Stimulated activated CD8-positive, alpha-beta memory T cell treated with anti-CD3 and anti-CD28 coated beads, Interleukin-4, amount 100 ng/mL, for 48 hours (primary cell): ENCODE measurements at places on chromosomes 5 and 9.

DNA sequence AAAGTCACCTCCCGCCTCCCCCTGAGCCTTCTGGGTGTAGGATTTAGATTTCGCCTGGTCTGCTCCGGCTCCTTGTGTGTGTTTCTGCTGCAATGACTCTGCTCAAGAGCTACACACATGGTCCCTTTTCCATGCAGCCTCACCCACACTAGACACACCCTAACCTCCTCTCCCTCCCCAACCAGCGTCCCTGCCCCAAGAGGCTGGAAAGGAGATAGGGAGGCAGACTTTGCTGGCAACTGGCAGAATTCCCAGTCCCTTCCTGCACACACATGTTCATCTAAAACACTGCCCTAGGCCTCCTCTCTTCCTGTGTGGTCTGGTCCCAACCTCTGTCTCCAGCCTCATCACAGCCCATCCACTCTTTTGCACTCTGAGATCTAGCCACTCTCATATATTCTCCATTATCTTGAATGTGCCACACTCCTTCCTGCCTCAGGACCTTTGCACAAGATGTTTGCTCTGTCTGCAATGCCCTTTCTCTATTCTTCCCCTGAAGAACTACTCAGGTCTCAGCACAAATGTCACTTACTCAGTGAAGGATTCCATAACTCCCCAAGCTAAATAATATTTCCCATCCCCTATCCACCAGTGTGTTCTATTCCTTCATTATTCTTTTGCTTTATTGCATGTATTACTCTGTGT is 253.8 kb downstream of the CDK5RAP2 start:
- no peak for DNase-seq

DNA sequence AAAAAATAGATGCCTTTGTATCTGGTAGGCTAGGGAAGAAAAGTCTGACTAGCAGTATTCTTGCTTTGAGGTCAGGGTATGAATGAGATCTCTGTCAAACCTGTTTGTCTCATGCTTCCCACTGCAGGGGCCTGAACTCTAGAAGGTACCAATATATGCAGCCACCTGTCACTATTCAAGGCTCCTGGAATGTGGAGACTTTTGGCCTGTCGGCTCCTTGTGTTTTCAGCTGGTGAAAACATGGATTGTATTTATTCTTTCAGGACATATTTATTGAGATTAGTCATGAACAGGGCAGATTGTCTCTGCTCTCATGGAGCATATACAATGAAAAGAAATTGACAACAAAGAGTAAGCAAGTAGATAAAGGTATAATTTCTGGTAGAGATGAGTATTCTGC is 255.8 kb downstream of the ARHGAP26 start:
- no peak for DNase-seq

DNA sequence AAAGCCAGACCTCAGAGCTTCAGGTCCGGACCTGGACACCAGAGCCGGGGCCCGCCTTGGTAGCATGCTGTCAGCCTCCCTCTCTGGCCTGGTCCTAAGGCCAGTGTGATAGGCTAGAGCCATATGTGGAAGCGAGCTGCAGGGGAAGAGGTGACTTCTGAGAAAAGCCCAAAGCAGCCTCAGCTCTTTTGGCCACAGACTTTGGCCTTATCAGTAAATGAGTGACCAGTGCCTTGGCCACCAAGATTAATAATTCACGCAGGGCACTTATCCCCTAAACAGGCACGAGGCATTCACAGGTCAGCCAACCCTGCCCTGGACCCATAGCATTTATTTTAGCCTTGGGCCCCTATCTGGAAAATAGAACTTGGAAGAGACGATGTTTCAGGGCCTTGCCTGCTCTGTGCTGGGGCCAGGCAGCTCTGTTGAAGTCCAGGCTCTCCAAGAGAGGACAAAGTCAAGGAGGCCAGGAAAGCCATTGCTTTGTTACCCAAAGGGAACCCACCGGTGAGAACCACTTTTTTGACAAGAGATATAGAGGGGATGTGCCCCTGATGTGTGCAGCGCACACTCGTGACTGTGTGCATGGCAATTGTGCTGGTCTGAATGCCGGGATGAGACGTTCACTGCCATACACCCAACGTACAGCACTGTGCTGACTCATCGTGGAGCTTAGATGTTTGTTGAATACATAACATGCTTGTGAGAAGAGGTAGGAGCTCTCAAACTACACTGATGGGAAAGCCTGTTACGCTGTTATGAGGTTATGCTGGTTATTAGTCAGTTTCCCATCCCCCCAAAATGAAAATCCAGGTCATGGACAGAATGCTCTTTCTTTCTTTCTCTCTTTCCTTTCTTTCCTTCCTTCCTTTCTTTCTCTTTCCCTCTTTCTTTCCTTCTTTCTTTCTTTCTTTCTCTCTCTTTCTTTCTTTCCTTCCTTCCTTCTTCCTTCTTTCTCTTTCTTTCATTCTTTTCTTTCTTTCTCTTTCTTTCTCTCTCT is 5.0 kb upstream of the SLC34A1 start:
- DNase-seq: no peak

DNA sequence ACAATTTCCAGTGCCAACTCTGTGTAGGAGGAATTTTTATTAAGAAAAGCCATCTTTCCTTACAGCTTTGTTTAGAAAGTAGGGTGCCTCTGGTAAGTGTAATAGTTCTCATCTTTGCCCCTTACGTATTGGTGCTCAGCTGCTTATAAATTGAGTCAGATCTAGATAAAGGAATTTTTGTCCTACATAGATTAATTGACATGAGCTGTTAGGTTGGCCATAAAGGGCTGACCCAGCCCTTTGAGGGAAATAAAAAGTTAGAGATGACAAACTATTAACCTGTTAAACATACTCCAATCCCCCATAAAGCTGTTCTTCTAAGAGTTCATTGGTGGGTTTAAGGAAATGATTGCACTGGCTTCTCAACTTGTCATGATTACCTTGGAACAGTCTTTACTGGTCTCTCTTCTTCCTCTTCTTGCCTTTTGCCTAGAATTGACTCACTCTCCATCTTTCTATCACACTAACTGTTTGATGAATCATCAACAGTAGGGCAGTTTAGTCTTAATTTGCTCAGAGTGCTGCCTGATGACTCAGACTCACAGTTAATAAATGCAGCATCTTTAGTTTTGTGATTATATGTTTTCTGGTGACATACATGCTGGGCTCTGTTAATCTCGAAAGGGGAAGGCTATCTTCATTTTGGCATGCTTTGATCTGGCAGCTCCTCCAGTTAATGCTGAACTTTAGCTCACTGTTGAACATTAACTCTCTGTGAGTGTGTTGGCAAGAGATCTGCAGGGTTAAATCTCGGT is 51.7 kb downstream of the ARHGAP26 start:
- no peak for DNase-seq

- no peak for DNase-seq
Observed at GRCh38 chr5:125835293-125836172, 587.7 kb upstream of the GRAMD2B start.

- no peak for DNase-seq
Observed at GRCh38 chr9:87748881-87749280, 23.0 kb downstream of the CTSL start.

- DNase-seq: no peak
Observed at GRCh38 chr9:90259311-90260246, 383.0 kb downstream of the DIRAS2 start.

DNA sequence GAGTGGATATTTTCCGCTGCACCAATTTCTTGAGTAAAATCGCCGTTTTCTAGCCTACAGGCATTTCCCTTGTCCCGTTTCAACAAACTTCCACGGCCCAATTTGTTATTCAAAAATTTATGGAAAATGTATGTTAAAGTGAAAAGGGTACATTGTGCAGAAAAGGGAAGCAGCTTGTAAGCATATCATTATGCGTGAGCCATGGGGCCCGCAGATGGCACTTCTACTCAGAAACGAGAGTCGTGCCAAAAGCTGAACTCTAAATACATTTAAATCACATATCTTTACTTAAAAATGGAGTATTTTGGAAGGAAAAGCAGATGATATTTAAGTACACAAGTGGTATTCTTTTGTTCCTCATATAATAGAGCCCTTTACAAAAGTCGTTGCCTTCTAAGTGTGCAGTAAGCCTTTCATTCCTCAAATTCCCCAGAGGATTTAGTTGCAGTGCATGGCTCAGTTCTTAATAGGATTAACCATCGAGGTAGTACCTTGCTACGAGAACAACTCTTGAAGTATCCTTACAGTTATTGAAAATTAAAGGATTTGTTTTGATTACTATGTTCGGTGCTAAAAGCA is 1227.2 kb upstream of the WWC1 start:
- no peak for DNase-seq

DNA sequence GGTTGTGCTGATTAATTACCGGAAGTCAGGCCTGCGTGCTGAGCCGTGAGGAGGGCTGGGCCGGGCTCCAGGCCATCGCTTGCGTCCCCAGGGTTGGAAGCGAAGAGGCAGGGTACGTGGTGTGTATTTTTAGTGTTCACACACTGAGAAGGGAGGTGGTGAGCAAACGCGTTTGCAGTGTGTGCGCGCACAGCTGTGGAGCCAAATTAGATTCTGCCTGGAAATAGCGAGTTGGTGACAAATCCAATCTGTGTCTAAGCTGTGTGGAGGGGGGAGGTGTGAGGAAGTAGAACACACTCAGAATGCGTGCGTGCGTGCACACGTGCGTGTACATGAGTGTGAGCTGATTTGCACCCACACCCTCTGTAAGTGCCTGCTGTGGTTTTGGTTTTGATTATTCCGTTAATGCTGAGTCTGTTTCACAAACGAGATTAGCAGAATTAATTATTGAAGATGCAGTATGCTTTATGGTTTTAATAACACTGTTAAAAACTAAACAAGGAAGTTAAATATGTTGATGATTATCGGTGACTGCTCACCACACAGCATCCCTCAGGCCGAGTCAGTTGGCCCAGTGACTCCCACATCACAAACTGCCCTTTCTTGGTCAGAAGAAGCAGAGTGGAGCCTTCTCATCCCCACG is 111.8 kb upstream of the FCN2 start:
- no peak for DNase-seq

GRCh38 chr5:146565764-146566367 is 49.9 kb upstream of the GPR151 start:
- peak; percentile 58 for DNase-seq

- DNase-seq: no peak
Observed at GRCh38 chr5:177448244-177448950, 1.8 kb downstream of the PRR7 start.

DNA sequence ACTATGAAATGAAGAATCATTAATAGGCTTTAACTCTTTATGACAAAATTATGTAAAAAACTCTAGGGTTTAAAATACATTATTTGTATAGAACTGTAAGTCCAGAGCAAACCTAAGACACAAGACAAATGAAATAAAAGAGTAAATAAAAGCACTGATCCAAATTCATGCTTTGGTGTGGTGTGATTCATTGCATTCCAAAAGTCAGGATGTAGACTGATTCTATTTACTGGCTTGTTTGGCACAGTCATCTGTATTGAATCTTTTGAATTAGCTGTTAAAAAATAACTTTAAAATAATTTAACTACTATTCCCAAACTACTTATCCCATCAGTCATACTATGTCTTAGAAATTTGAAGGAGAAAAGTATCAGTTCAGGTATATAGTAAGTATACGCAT is 31.1 kb downstream of the IL4 start:
- DNase-seq: no peak

DNA sequence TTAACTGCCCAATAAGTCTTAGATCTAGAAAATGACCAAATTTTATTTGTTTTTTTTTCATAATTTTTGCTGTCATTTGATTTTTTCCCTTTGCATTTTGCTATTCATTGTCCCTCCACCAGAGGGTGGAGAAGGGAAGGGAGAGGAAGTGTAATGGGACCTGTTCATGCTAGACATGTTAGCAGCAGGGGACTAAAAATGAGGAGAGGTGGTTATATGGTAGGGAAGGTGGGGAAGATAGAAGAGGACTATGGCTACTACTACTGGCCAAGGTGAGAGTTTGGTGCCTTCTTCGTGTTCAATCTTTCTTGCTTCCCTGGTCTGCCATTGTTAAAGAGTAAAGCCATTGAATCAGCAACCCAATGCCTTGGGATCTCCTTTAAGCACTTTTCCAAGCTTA is 6.4 kb downstream of the GRIA1 start:
- DNase-seq: no peak

DNA sequence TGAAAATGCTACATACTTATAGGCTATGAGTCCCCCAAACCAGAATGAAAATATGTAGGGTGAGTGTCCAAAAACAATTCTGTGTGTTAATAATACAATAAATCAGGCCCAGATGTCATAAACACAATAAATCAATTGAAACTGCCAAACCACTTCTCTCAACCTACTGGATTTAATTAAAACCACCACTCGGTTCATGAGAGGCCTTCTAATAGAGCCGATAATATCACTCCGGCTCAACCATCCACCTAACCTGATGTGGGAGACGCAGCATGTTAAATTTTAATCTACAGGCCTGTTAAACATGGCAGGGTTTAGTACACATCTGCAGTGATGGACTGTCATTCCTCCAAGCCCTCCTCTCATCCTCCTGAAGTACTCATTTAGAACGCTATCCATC is 734.5 kb upstream of the ZNF608 start:
- no peak for DNase-seq

- DNase-seq: no peak
Observed at GRCh38 chr5:180668835-180669596, 19.6 kb upstream of the FLT4 start.

GRCh38 chr5:1660511-1660910 is 136.8 kb upstream of the LPCAT1 start:
- no peak for DNase-seq

- DNase-seq: no peak
Observed at GRCh38 chr5:89320421-89321277, 437.7 kb upstream of the MEF2C start.

GRCh38 chr9:35728041-35728971 is 3.7 kb downstream of the TLN1 start:
- DNase-seq: peak; percentile 75

DNA sequence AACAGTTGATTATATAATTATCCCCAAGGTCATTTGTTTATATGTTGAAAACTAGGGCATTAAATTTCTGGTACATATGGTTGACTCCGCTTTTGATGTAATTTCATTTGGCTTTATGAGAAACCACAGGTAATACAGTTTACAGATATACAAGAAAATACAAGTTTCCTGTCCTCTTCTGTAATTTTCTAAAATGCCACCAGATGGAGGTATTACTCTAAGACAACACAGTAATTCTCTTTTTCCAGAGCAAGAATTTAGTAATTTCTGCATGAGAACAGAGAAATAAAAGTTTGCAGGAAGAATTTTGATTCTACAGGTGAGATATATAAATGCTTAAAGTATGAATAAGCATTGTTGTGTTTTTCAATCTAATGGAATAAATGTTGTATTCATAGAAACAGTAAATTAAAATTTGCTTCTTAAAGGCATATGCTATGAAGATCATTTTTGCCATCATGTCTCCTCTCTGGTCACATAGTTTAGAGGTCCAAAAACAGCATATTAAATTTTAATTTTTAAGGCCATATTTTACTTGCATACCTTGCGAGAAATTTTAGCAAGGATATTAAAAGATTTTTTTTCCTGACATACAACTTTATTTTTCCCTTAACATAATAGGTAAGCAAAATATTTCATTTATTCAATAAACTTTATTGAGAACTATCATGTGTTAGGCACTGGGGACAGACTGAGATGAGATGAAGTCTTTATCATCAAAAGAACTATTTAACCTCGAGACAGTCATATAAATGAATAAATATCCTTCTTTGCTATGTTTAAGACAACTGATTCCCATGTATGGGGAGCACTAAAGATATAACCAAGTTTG is 22.7 kb downstream of the CHD1 start:
- no peak for DNase-seq
